Natural killer cell (primary cell): ENCODE measurements at places on chromosomes 13 and 19. TPM values are rescaled to one million over a fixed set of nuclear protein-coding genes. Genes with fewer than 3 reads are reported as not detected.

MIR17HG gene
- total RNA-seq, result 2.2 TPM

IGFL2 gene
- not detected for total RNA-seq

DNA sequence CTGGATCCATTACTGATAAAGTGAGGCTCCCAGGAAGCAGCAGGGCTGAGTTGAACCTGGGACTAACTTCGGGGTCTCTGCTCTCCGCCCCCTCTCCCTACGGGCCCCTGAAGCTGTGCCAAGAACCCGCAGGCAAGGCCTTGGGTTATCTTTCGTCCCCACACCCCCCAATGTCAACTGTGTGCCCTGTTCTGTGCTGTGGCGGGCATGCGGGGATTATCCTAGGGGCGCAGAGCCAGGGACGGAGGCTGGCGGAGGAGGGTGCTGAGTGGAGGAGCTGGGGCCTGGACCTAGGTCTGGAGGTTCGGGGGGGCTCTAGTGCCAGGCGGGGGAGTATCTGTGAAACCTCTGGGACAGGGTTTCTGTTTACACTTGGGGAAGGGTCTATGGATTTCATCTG lies 26.4 kb downstream of the RFX1 start:
- no peak for DNase-seq

- no peak for DNase-seq
Measured at GRCh38 chr19:8210421-8211101, 1.4 kb downstream of the CERS4 start.

KLK4 gene
- not detected for total RNA-seq

KLK15 gene
- total RNA-seq, result not detected

GRCh38 chr19:18809149-18809868 lies 18.2 kb upstream of the COMP start:
- DNase-seq, result no peak

DNA sequence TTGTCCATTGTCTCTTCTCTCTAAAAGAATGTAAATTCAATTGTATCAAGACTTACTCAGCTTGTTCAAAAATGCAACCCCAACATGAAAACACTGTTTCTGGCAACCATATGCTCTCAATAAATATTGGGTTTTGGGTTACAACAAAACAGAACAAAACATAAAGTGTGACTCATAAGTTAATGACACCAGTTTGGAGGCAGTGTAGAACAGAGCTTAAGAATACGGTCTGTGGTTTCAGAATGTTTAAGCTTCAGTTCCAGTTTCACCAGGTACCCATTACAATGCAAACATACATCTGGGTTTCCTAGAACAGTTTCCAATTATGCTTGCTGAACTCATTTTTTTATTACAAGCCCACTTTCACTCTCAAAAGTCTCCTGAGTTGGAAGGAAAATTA lies 285.8 kb upstream of the PCDH9 start:
- DNase-seq, result no peak

- DNase-seq, result peak; percentile 81
Measured at GRCh38 chr13:97226788-97227627, 4.9 kb downstream of the MBNL2 start.

RFPL4A gene
- not detected for total RNA-seq

B3GNT3 gene
- total RNA-seq, result not detected

GRCh38 chr19:2602391-2603181 lies 99.9 kb downstream of the GNG7 start:
- DNase-seq, result no peak

DNA sequence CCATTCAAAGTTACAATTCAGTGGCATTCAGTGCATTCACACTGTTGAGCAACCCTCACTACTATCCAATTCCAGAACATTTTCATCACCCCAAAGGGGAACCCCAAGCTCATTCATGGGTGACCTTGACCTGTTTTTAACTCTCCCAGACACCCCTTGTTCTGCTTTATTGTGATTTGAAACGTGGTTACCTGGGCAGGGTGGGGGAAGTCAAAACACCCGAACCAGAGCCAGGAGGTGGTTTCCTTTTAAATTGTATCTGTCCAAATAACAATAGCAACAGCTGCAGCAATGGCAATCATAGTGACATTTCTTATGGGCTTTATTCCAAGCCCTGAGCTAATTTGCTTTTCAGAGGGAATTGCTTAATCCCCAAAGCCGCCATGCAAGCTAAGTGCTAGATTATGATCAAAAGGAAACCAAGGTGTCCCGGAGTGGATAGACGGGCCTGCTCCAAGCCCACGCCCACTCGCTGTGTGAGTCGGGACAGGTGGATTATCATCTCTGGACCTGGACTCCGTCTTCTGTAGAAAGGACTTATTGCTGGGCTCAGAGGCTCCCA lies 6.1 kb downstream of the PTGIR start:
- DNase-seq, result peak; percentile 73

GIPR gene
- total RNA-seq, result 21.5 TPM

GRCh38 chr19:1488282-1488601 lies 1.9 kb downstream of the PCSK4 start:
- no peak for DNase-seq

DNA sequence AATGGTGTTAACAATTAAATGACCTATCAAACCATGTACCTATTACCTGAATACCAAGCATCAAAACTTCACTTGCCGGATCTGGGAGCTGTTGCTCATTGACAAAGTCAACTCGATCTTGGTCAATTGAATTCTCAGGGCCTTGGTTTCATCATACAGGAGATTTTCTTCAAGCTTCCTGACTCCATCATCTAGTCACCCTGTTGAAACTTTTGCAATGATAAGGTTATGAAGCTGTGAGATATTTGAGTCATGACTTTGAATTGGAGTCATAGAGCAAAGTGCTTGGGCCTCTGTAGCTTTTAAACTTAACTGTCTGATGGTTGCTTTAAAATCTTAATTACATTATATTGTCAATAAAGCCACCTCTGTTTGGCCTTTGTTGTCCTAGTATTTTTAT lies 260.9 kb downstream of the COG6 start:
- DNase-seq, result no peak

DNA sequence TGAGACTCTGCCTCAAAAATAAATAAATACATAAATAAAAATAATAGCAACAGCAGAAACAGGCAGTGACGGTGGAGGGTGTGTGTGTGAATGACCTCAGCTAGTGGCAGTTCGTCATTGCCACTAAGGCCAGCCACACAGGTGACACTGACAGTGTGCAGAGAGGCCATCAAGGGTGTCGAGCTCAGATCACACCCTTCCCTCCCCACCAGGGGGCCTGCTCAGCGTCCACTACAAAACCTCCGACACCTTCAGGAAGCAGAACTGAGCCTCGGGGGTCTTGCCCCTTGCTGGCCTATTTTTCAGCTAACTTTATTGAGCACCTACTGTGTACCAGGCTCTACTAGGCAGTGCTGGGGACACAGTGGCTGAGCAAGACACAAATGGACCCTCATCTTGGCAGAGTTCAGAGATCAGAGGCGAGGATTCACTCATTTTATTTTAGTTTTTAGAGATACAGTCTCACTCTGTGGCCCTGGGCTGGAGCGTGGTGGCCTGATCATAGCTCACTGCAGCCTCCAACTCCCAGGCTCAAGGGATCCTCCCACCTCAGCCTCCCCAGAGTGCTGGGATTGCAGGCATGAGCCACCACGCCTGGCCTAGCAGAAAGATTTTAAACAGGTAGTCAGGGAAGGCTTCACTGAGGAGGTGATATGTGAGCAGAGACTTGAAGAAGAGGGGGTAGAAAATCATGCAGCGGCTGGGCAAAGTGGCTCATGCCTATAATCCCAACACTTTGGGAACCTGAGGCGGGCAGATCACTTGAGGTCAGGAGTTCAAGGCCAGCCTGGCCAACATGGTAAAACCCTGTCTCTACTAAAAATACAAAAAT lies 30.3 kb upstream of the SEMA6B start:
- peak; percentile 41 for DNase-seq

DNA sequence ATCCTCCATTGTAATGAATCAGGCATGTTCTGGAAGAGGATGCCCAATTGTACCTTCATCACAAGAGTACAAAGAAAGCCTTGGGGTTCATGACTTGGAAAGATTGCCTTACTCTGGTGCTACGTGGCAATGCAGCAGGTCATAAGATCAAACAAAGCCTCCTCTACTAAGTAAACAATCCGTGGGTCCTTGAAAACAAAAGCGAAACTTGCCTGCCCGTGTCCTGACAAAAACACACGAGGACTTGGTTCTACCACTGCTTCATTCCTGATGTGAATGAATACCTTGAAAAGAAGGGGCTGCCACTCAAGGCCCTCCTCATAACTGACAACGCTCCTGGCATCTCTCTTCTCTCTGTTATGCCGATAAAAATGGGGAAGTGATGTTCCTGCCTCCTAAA lies 18.9 kb downstream of the ZNF563 start:
- DNase-seq, result no peak

DNA sequence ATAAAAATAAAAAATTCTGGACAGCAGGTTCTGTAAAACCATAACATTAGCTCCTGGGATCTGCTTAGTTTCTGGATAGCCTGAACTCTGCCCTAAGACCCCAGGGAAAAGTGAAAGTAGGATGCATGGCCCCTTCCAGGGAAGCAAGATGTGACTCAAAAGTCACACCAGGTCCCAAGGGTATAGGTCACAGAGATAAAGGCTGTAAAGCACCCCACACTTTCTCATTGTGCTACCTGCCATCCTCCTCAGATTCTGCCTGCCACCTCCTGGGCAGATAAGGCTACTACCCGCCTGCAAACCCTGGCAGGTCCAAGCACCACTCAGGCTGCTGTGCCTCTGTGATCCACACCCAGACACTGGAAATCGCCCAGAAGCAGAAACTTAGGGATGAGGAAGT lies 20.6 kb downstream of the FFAR2 start:
- DNase-seq, result peak; percentile 84

GRCh38 chr19:41416194-41416674 lies 10.9 kb downstream of the B3GNT8 start:
- no peak for DNase-seq

DNA sequence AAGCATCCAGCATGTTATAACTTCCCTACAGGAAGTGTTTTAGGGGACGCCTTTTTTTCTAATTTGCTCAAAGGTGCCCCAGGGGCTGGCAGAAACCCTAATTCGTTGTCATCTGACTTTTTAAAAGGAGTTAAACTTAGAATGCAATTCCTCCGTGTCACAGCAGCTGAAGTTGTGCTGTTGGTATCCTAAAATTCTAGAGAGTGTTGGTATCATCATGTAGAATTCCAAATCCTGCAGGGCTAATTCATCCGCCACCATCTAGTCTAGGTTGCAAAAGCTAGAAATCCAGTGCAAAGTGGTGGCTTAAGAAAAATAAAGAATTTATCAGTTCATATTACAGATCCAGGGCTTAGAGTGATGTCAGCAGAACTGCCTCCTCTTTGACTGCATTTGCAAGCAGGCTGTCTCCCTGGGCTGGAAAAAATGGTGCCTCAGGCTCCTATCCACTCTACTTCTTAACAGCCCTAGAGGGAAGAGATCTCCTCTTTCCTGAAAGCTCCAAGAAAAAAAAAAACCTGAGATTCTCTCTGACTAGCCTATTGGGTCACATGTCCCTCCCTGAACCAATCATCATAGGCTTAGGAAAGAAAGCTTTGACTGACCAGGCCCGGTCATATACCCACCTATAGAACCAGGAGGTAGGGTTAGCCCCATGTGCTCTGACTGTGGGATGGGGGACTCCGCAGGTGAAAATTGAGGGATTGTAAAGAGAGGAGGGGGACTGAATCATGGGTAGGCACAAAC lies 73.0 kb downstream of the MAP4K1 start:
- no peak for DNase-seq

- DNase-seq, result no peak
Measured at GRCh38 chr13:72284791-72285190, 417.8 kb upstream of the DACH1 start.

PPFIA3 gene
- total RNA-seq, result 5.3 TPM

DNA sequence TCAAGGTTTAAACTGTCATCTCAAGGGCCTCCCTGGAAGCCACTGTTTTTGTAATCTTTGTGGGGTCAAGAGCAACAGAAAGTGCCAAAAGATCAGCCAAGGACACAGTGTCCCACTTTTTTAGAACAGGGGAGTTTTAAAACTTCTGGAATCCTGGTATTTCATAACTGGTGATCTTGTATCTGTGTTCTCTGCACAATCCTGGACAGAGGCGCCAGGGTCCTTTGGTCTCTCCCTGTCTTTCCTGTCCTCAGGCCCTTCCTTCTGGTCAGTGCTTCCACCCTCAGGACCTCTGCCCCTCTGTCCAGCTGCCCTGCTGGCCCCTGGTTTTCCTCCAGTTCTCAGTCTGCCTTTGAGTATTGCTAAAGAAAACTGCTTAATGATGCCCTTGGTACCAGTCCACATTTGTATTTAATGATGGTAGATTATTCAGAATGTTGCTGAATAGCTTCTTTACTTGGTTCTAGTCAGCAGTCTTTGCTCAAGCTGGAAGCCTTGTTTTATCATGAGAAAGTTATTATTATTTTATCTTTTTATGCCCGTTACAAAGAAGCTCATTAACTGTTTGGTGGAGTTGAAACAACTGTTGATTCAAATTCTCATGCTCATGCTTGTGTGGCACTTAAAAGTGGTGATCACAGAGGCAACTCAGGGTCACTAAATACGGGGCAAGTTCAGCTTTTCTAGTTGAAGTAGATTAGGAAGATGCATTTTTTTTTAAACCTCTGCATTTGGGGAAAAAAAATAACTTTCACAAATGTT lies 47.5 kb downstream of the WASF3 start:
- no peak for DNase-seq

- DNase-seq, result peak; percentile 60
Measured at GRCh38 chr19:43798546-43799409, 3.5 kb downstream of the LYPD5 start.

DNA sequence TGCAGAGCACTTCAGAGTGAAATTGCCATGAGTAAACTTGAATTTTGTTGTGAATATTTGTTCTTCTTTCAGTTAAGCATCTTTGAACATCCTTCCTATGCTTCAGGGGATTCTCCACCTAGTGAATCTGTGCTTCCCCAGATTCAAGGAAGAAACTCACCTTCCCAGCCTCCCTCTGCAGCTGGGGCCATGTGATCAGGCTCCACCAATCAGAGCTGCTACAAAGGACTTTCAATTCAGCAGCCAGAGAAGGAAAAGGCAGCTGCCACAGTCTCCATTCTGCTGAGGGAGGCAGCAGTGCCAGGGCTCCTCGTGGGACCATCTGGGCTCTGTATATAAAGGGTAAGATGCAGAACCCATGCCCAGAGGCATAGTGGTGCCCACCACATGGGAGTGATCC lies 89.7 kb upstream of the SIAH3 start:
- DNase-seq, result no peak

- DNase-seq, result no peak
Measured at GRCh38 chr13:44929692-44930091, 59.6 kb downstream of the NUFIP1 start.

DNA sequence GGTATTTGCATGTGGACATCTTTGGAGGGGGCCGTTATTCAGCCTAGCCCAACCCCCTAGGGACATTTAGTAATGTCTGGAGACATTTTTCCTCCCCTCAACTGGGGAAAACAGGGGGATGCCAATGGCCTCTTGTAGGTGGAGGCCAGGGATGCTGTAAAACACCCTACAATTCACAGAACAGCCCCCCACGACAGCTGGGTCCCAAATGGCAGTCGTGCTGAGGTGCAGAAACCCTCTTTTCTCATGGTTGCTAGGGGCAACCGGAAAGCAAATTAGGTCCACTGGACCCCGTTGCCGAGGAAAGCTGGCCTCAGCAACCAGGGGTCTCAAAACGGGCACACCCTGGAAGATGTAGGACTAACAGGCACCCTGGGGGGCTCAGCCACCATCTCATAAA lies 14.6 kb downstream of the TMEM150B start:
- DNase-seq, result no peak
